ENCODE measurements at places on chromosomes 12 and 14.

- no peak for DNase-seq
Observed at GRCh38 chr14:21197418-21198205, 41.7 kb upstream of the OR5AU1 start.

DNA sequence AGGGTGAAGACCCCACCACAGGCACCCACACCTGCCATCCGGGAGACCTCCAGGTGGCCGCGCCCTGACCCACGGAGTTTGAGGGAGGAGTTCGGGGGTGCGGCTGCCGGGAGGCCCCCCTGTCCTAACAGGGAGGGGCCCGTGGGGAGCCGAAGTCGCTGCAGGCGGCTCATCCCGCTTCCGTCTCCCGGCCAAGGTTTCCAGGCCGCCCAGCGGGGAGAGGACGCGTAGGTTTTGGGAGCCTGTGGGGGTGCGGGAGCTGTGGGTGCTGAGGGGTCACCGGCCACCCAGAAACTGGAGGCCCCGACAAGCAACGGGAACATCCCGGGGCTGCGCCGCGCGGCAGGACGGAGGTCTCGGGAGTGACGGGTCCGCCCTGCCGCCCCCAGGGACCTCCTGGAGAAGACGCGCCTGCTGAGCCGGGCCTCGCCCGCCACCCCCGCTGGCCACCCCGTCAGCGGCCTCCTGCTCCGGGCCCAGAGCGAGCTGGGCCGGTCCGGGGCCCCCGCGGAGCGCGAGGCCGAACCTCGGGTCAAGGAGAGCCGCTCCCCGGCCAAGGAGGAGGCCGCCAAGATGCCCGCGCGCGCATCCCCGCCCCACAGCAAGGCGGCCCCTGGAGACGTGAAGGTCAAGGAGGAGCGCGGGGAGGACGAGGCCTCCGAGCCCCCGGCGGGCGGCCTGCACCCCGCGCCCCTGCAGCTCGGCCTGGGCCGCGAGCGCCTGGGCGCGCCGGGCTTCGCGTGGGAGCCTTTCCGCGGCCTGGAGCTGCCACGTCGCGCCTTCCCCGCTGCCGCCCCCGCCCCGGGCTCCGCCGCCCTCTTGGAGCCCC is 27.6 kb downstream of the LRCOL1 start:
- DNase-seq: no peak

DNA sequence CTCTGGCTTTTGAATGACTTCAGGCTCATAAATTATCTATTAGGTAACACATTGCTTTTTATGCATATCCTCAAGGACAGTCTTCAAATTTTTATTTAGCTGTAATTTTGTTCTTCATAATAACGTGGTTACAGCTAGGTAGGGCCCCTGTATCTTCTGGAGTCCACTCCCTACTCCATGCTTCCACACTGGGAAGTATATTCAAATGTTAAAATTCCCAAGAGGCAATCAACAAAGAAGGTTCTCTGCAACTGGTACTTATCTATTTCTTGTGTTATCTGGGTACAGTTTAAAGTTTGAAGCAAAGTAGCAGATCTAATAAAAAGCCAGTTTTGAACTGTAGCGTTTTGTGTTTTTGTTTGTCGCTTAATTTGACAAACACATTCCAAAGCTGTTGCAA is 20.1 kb upstream of the BAZ1A start:
- DNase-seq: no peak

DNA sequence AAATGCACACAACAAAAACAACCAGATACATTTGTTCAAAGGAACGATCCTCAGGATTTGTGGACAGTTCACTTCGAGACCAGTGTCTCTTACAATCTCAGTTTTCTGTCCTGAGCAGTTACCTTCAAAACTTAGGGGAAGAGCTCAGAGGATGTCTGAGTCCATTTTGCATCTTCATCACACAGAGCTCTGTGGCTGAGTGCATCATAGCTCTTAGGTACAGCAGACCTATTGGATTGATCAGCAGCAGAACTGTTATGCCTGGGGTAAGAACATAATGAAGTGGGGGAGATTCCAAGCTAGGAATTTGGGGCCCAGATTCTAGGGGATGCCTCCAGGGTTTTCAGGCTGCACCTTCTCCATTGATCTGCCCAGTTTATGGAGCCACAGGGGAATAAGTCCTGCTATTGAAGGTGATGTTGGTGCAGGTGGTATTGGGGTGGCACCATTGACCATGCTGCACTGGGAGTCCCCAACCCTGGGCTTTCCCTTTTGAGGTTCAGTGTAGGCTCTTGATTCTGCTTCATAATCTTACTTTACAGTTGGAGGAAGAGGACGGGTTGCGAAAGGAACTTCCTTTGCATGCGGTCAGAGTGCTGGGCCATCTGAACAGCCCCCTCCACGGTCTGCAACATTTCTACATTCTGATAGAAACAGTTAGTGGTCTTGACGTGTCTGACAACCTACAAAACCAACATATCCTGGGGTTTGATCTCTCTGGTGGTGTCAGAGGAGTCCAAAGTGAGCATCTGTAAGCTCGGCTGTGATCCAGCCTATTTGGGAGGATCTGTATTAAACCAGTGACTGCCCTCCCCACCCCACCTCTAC is 112.8 kb downstream of the CHST11 start:
- no peak for DNase-seq

DNA sequence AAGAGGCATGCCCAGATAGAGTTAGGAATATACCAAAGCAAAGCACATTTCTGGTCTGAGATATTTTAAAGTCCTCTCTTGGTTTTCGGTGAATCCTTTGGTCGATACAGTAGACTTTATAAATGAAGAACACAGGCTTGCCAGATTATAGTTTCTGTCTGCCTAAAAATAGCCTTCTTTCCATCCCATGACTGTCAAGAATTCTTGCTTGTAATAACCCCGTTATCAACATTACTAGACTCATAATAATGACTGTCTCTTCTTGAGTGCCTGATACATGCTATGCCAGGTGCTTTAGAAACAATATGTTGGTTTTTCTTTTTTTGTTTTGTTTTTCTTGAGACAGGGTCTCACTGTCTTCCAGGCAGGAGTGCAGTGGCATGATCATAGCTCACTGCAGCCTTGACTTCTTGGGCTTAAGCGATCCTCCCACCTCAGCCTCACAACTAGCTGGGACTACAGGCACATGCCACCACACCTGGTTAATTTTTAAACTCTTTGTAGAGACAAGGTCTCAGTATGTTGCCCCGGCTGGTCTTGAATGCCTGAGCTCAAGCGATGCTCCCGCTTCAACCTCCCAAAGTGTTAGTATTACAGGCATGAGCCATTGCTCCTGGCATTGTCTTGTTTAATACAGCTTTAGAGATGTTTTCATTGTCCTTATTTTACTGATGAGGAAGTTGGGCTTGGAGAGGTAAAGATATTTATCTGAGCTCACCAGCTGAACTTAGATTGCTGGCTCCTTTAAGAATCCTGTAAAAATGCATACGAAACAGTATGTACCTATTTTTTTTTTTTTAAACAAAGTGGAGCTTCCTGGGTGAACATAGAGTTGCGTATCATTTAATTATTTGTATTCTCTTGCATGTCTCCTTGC is 30.4 kb downstream of the CHST11 start:
- DNase-seq: no peak

DNA sequence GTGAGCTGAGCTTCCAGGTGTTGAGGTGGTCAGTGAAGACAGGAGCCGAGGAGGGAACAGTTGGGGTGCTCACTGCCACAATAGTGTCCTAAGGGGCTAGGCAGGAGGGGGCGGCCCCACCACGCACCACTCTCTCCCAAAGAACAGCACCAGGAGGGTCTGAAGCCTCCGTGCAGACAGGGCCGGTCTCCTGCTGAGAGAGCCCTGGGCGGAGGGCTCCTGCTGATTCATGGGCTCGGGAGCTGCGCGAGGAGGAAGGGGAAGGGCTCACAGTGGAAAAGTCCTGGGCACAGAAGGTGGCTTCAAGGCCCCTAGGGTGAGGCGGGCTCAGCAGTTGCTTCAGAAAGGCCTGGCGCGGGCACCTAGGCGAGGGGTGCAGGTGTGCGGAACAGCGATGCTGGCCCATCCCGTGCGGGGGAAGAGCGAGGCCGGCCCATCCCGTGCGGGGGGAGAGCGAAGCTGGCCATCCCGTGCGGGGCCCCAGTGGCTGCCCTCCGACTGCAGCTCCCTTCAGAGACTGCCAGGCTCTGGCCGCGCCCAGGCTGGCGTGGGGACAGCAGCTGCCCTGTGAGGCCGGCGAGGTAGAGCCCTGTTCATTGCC is 176.7 kb downstream of the ADGRD1 start:
- no peak for DNase-seq

DNA sequence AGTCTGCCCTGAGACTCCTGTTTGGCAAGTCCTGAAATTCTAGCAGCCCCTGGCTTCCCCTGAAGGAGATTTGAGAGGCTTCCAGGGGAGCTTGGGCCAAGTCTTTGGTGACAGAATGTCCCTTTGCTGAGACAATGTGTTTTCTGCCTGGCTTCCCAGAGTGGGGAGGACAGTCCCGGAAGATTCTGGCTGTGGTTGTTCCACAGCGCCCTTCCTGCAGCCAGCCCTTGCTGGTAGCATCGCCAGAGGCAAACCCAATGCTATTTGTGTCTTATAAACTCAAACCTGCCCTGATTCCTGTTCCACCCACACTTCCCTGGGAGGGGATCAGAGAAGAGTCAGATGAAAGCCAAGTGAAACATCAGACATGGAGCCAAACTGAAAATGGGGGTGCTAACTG is 56.4 kb upstream of the OAS1 start:
- DNase-seq: no peak

DNA sequence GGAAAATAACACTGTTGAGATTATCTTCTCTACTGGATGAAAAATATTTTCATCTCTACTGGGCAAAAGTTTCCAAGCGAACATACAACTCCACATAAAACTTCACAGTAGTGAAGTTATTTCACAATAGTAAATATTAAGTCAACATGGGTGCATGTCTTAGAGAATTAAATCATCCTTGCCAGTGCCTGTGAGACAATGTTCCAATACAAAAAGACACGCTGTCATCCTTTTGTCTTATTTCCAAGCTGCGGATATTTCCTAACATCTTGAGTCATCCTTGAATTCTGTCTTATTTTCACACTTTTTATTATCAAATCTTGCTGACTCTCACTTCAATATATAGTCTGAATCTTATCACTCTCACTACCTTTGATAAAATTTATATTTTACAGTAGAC is 142.9 kb upstream of the KITLG start:
- DNase-seq: no peak

DNA sequence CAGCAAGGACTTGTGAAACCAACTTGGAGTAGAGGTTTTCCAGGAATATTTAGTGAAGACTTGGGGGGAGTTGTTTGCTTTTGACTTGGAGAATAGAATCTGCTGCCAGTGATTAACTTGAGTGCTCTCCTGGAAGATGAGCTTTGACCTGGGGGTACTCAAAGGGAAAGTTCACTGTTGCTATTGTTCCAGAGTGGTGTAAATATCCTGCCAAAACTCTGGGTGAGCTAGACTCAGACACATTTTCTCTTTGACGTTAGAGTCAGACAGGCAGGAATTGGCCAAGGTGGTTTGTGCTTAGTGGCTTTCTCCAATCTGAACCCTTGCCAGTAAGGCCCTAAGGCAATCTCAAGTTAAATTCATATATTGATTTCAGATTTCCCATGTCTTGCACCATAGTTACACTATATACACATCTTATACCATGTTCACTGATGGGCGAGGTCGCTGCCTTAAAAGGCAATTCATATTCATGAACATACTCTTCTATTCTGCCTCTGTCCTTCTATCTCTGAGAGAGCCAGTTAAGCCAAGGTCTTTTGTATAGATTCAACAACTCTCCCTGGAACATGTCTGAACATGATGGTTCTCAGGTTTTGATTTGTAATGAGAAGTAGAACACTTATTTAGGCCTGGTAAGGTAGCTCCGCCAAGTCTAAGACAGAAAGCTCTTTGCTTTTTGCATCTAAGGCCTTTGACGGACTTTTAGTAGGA is 204.6 kb upstream of the SLC38A2 start:
- DNase-seq: no peak
